ENCODE measurements at places on chromosomes 1 and 21.

- no peak for DNase-seq
Measured at GRCh38 chr1:44685881-44686280, 11.4 kb downstream of the ARMH1 start.

DNA sequence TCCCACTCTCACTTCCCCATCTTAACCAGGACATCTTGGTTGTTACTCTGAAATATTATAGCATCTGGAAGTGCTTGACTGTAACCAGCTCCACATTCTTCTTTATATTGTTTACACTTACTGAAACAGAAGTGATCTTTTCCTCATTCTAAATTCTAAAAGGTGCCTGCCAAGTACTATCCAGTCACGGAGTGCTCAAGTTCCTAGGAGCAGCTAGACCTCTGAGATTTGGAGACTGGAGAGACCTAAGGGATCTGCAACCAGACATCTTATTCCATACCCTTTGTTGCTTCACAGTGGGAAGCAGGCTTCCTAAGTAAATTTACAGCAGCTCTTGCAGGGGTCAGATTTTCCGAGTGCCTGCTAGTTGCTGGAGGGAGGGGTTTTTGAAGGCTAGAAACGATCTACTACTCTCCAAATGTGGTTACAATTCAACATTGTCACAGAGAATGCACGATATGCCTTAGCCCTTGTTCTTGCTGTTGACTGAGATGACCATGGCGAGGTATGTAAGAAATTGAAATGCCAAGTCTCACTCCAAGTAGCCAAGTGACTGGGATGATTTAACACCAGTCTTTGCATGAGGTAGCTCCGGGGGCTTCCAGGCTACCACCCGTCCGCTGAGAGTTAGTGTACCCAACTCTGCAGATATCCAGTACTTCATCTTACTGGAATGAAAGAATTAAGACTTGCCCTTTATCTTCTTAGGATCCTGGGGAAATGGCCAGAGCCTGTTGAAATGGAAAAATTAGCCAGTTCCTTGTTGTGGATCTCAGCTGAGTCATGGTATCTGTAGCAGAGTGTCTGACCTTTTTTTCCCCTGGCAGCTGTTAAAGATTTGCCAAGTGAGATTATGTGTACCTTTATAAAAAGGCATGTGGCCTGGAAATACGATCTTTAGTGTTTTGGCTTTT, 150.8 kb downstream of the MAST2 start:
- DNase-seq = no peak

GRCh38 chr1:157189986-157190982, 52.1 kb upstream of the ETV3 start:
- no peak for DNase-seq

DNA sequence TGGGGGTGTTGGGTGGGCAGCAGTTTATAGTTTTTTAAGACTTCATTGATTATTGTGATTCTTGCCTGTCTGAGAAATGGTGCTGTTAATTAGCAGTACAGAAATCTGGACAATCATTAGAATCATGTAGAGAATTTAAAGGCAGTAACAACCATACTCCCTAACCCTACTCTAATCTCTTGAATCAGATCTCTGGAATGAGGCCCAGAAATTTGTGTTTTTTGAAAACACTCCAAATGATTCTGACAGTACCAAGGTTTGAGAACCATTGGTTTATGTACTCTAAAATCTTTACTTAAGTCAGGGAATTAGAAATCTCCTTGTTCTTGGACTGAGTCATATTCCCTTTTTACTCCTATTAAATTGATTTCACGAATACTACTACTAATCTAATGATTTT, 24.0 kb downstream of the FNBP1L start:
- no peak for DNase-seq

GRCh38 chr21:25961042-25961441, 209.5 kb downstream of the APP start:
- no peak for DNase-seq

- DNase-seq = no peak
Measured at GRCh38 chr1:204751480-204751879, 65.9 kb upstream of the LRRN2 start.

Data from WERI-Rb-1 (cell line).